ENCODE measurements at places on chromosomes 5 and 9.

- DNase-seq = no peak
Measured at GRCh38 chr5:110201791-110202190, 512.1 kb downstream of the MAN2A1 start.

DNA sequence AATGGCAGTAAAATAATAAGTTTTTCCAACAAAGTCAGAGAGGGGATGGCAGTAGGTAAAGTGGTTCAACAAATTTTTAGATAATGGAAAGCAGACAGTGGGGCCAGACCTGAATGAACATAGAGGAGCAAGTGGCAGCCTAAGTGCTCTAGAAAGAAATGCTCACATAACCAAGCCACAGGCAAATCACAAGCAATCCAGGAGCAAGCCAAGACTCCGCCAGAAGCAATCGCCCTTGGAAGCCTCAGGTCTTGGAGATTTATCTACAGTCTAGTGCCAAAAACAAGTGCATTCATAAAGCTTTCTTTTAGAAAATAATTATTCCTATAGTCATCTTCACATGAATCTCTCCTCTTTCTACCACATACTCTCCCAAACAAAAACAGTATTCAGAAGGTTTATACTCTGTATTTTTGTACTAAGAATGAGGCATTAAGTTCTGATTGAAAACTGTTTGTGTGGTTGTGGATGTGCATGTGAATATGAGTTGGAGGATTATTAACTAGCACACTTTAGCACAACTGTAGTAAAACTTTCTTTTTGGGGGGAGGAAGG is 375.5 kb downstream of the CDH9 start:
- no peak for DNase-seq

GRCh38 chr5:113091622-113092021 is 115.0 kb downstream of the DCP2 start:
- no peak for DNase-seq

DNA sequence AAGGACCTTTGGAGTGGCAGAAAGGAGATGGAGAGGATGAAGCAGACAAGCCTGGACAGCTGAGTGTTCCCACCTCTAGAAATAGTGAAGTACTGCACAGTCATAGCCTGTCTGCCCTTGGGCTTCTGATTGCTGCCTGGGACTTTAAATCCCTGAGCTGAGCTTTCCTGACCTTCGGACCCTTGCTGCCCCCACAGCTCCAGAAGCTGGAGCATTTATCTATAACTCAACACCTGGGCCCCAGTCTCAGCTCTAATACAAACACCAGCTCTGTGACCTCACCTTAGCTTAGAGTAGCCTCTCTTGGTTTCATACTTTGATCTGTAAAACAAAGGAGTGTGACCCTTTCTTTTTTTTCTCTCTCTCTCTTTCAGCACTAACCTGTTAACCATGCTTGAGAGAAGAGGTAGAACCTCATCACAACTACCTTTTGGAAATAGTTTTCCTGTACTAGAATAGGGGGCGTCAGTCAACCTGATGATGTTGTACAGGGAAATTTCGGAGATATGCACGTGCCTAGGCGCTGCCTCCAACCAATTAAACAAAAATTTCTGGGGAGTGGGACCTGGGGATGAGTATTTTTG is 25.4 kb upstream of the ELL2 start:
- no peak for DNase-seq

DNA sequence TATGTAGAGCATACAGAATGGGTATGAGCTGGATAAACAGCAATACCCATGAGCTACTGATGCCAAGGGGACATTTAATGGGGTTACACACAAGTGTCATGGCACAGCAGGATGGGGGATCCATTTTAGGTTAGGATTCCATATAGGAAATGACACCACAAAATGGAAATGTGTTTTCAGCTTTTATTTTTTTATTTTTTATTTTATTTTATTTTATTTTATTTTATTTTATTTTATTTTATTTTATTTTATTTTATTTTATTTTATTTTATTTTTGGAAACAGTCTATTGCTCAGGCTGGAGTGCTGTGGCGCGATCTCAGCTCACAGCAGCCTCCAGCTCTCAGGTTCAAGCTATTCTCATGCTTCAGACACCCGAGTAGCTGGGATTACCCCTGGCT is 11.6 kb downstream of the ZNF474 start:
- no peak for DNase-seq
